Non-pigmented ciliary epithelial cell (primary cell): ENCODE measurements at places on chromosomes 11 and 22.
A peak's percentile ranks its signal among the peaks of the same experiment; 100 is the strongest.

DNA sequence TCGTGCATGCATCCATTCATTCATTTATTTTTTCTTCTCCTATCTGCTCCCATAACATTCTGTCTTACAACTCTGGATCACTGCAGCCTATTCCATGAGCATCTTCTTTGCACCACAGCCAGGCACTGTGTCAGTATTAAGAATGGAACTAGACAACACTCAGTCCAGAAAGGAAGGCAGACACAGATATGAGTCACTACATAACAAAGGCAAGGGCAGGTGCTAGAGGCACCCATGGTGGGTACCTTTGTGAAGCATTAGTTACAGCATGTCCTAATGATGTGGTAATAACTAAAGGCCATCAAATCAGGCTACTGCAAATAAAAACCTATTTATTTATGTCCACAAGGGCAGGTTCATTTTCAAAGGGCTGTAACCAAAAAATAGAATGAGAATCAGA is 28.1 kb downstream of the TENM4 start:
- DNase-seq, result no peak

- DNase-seq, result no peak
Observed at GRCh38 chr11:95248666-95249467, 17.9 kb upstream of the SESN3 start.

DNA sequence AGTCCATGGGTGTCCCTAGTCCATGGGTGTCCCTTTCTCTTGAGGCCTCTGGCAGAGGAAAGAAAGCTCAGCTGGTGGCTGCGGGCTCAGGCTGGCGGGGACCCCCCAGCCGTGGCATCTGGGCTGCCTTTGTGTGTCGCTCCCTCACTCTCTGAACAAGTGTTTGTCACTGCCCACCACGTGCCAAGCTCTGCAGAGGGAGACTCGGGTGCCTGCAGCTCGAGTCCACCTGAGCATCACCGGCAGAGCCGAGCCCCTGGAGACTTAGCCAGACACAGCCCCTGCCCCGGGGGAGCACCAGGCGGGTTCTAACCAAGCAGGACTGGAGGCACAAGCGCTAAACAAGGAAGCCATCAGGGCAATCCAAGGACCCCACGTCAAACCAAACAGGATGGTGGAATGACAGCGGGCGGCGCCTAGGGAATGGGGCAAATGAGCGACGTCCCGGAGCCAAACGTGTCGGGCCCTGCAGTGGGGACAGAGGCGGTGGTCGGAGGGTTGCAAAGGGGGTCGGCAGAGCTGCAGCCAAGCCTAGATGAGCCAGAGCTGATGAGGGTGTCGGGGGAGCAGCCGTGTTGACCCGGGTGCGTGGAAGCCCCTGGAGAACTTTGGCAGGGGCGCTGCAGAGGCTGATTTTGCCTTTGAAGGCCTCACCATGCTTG is 2.1 kb upstream of the GRAMD4 start:
- DNase-seq, result no peak

GRCh38 chr11:30342736-30343166 is 19.8 kb downstream of the ARL14EP start:
- DNase-seq, result no peak

GRCh38 chr22:22711532-22711913 is 67.1 kb downstream of the GGTLC2 start:
- DNase-seq, result no peak

GRCh38 chr22:40627612-40628011 is 8.9 kb downstream of the MRTFA start:
- no peak for DNase-seq

GRCh38 chr11:29119707-29120618 is 896.9 kb downstream of the KCNA4 start:
- DNase-seq, result peak; percentile 87

DNA sequence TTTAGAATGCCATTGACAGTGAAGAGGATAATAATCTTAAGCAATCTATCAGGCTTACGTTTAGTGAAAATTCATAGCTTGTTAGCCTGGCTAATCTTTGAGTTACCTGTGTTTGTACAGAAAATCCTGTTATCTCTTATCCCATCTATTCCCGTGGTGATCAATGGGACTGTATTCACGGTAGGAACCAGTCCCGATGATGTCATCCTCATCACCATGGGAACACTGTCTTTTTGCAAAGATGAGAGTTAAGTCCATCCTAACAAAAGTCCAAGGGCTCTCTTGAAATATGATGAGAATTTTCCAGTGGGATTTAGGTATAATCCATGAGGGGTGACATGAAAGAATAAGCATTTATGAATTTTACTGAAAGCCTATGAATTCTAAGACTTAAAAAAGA is 762.2 kb downstream of the ETS1 start:
- no peak for DNase-seq

DNA sequence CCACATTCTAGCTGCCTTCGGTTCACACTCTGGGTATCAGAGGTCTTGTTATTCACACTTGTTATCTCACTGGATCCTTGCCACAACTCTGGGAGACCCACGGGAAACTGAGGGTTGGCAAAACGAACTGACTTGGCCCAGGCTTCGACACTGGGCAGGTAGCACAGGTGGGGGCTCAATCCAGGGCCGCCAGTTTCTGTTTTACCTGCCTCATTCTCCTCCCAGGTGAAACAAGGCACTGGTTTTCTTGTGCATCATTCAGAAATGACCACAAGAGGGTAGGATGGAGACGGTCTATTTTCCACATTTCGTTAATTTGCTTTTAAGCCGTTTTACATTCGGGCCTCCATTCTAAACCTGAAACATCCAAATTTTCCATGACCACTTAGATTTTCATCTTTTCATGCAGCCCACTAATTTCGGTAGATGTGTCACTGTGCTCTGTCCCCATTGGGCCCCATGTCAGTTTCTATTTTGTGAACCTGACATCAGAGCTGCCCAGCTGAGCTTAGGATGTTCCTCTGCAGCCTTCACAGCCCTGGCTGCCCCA is 108.1 kb downstream of the KIAA1671 start:
- DNase-seq, result no peak

DNA sequence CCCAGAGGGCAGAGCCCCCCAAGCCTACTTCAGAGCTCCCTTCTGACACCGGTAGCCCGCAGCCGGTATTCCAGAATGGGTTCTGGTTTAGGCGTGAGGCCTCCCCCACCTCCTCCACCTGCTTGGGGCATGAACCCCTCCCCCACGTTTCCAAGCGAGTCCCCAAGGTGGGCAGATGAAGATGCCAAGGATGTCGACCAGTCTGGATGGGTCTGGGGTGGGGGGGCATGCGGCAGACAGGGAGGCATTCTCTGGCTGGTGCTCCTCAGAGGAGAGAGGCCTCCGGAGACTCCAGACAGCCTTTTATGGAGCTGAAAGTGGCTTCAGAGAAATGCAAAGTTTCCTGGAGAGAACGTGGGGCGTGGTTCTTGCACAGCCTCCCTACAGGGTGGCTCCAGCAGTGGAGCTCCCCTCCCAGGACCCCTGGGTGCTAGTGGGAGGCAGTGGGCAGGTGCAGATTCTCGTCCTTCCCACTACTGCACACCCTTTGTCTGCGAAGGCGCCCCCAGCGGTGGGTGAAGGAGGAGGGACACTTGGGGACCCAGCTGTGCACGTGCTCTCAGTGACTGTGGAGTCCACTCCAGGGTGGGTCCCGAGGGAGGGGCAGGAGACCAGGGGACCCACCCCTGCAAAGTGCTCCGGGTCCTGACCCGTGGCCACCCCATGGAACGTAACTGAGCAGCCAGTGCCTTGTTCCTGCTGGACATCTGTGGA is 4.2 kb downstream of the CCND1 start:
- DNase-seq, result no peak

GRCh38 chr22:32354360-32355351 is 3.0 kb upstream of the RFPL3 start:
- DNase-seq, result peak; percentile 10

- no peak for DNase-seq
Observed at GRCh38 chr11:64026575-64027205, 9.0 kb upstream of the FLRT1 start.

DNA sequence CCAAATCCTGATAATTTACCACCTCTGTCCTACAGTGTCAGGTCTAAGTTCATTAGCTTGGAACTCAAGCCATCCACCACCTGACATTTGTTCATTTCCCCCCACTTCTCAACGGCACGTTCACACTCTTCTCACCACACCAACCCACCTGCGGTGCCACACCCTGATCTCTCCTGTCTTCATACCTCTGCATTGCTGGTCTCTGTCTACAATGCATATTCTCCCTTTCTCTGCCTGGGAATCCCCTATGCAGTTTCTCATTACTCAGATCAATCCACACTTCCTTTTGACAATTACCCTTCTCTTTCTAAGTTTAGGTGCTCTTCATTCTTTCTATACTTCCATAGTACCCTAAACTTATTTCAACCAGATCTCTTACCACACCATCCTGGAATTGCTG is 20.4 kb upstream of the EMSY start:
- no peak for DNase-seq

GRCh38 chr11:101817581-101817980 is 97.2 kb upstream of the CEP126 start:
- no peak for DNase-seq

DNA sequence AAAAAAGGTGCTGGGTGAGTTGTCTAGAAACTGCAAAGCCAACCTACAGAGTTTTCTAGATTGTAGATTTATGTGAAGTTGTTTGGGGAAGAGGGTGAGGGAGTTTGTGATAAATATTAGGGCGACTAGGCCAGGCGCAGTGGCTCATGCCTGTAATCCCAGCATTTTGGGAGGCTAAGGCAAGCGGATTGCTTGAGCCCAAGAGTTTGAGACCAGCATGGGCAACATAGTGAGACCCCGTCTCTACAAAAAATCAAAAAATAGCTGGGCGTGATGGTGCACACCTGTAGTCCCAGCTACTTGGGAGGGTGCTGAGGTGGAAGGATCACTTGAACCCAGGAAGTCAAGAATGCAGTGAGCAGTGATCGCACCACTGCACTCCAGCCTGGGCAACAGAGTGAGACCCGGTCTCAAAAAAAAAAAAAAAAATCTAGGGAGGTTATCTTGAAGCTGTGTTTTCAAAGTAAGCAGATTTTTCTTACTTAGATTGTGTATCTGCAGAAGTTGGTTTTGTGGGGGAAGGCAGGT is 844 bp downstream of the APOL6 start:
- DNase-seq, result no peak

- peak; percentile 20 for DNase-seq
Observed at GRCh38 chr11:118691926-118692830, 12.7 kb upstream of the TREH start.

DNA sequence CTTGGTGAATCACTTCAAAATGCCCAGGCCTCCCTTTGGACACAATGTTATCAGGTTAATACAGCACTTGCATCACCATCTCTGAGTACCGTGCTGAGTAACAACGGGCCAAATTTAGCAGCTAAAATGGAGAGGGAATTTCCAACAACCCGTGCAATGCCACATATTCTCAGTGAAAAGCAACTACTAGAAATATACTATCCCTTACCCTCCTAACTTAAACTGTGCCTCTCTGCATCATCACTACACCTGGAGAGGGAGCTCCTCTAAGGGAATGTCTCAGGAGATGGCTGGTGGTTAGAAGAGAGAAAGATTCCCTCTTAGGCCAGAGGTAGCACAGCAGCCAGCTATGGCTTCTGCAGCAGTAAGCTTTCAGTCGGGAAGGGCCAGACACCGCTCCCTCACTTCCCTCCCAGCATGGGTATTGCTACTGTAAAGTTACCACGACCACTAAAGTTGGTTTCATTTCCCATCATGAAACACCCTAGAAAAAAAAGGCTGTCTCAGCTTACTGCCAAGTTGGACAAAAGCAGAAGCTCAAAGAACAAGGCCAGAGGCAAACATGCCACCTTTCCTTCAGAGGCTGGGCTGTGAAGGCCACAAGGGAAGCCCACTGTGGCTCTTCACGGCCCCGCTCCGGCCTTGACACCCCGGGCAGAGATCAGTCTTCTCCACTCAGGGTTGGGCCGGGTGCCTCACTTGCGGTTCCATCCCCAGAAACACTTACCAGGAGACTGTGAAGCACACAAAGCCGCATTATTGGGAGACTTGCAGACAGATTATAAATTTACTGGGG is 3.9 kb downstream of the MAML2 start:
- no peak for DNase-seq

DNA sequence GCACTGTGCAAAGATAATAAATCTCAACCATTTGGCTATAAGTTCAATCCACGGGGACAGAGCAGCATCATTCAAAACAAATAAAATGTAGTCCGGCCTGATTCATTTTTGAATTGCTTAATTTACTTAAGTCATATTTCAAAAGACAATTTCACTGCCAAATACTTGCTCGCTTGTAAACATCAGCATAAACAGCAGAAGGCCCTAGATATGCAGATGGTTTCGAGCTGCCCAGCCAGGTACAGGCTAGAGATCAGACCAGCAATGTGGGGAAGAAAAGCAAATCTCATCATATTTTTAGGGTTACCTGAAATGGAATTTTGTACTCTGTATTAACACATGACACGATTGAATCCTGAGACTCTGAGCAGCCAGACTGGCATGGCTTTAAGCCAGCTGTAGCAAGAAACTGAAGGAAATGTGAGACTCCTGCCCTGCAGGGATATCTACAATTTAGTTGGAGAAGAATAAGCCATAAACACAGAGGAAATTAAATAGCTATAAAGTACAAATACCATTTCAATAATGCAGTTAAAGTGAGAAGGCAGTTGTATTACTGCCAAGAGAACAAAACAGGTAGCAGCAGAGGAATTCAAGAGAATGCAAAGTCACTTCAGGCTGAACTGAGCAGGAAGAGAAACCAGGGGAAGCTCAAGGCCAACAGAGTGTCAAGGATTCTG is 440.3 kb downstream of the ETS1 start:
- no peak for DNase-seq

GRCh38 chr22:48492366-48493320 is 1335.0 kb downstream of the BRD1 start:
- peak; percentile 36 for DNase-seq

DNA sequence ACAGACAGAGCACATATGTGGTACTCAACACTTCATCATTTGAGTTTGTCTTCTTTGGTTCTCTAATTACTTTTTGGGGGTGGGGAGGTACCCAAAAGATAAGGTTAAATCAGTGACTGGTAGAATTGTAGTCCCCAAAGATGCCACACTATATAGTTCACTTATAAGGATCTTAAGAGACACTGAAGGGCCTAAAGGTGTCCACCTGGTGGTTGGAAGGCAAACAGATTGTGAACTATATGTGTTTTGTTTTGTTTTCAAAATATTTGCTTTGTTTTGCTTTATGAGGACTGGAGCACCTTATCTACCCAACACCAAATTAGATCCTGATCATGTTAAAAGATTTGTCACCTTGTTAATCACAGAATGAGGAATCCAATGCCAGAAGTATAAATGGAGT is 136.1 kb downstream of the DCDC1 start:
- DNase-seq, result no peak

GRCh38 chr11:23202611-23203010 is 342.3 kb upstream of the CCDC179 start:
- no peak for DNase-seq

- no peak for DNase-seq
Observed at GRCh38 chr11:46611526-46612304, 5.3 kb downstream of the HARBI1 start.

GRCh38 chr11:134196756-134197155 is 27.0 kb downstream of the NCAPD3 start:
- no peak for DNase-seq
